ENCODE measurements at places on chromosomes 2 and 18. TPM values are rescaled to one million over a fixed set of nuclear protein-coding genes. Genes with fewer than 3 reads are reported as not detected.

SULT1C4 gene
- 4.1 TPM for total RNA-seq

TUBA4A gene
- 13.6 TPM for total RNA-seq

IMPA2 gene
- 5.9 TPM for total RNA-seq

PID1 gene
- 0.53 TPM for total RNA-seq

SS18 gene
- 42.7 TPM for total RNA-seq

ZNF236 gene
- 6.2 TPM for total RNA-seq

UGT1A10 gene
- total RNA-seq = not detected

TRIP12 gene
- 97.5 TPM for total RNA-seq

POMC gene
- 6.3 TPM for total RNA-seq

CCDC74B gene
- 1.8 TPM for total RNA-seq

NIFK gene
- total RNA-seq = 54.8 TPM

IGFBP5 gene
- 0.33 TPM for total RNA-seq

CYP27A1 gene
- total RNA-seq = 7.4 TPM

DYNAP gene
- total RNA-seq = not detected

AKAIN1 gene
- total RNA-seq = not detected

DSG1 gene
- not detected for total RNA-seq

OR6B2 gene
- total RNA-seq = not detected

GBX2 gene
- total RNA-seq = 8.1 TPM

INPP4A gene
- total RNA-seq = 22.3 TPM

IL1F10 gene
- not detected for total RNA-seq

CYTIP gene
- not detected for total RNA-seq

KCNG3 gene
- total RNA-seq = not detected

RGPD3 gene
- 0.13 TPM for total RNA-seq

CD207 gene
- not detected for total RNA-seq

AGXT gene
- not detected for total RNA-seq

SGPP2 gene
- total RNA-seq = not detected

COL6A3 gene
- 4.3 TPM for total RNA-seq

PKP4 gene
- 31.3 TPM for total RNA-seq

SEMA4F gene
- total RNA-seq = 3.7 TPM

PAX8 gene
- 2.1 TPM for total RNA-seq
